Activated CD4-positive, alpha-beta T cell treated with anti-CD3 and anti-CD28 coated beads for 48 hours (primary cell): ENCODE measurements at places on chromosomes 1 and 21.
A peak's percentile ranks its signal among the peaks of the same experiment; 100 is the strongest.

DNA sequence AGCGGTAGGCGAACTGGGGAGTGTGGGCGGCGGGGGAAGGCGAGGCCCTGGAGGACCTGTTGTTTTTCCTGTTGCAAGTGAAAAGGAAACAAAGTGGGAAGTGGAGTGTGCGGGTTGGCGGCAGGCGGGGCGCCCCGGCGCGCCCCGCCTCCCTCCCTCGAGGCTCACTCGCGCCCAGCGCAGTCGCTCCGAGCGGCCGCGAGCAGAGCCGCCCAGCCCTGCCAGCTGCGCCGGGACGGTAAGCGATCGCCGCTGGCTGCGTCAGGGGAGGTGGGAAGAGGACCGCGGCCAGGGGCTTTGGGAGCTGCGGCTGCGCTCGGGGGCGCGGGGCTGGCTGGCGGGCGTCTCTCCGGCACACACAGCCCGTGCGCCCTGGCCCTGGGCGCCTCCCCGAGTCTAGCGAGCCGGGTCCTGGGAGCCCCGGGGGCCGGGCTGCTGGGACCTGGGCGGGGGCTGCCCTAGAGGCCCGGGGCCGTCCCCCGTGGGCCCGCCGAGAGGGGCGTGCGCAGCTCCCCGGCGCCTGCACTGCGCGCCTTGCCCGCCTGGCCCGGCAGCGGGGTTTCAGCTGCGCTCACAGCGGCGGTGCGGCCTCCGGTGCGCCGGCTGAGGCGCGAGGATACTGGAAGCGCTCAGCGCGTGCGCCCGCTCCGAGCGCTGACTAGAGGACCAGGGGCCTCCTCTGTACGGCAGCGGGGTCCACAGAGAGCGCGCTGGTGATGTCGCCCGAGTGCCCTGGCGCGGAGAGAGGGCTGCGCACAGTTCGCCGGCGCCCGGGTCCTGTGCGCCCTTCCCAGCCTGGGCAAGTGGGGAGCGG, at the start of gene PIK3CD:
PIK3CD (plus strand) TSS at position 167 of the 814 bp plus-strand sequence. CDS start 58,725 bp downstream, outside the sequence.
- DNase-seq, result peak; percentile 61

GRCh38 chr1:151024540-151025146, 11.7 kb upstream of the BNIPL start:
- peak; percentile 88 for DNase-seq

DNA sequence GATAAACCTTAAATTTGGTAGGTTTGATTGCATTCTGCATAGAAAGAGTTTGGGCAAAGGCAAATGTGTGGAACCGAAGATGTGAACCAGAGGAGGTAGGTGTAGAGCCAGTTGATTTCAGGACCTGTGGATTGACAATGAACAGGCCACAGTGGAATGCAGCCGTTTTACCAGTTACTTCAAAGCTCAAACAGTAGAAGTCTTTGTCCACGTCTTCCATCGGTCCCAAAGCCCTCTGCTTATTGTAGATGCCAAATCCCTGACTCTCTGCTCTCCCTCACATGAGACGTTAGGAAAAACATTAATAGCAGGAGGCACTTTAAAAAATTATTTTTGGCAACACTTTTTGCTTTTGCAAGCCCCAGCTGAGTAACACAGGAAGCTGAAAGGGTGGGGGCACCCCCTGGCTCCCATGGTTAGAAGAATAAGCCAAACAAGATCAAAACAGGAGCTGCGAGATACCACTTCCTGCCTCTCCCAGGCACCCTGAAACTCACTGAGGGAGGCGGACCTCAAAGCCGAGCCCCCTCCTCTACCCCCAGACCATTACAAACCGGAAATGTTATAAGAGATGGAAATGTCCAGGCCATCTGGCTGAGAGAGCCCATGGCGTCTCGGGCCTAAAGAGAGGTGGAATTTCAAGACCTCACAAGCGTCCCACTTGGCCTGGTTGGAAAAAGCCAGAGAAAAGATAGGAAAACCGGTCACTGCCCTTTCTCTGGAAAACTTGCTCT, 13.5 kb downstream of the TRAF3IP3 start:
- DNase-seq, result peak; percentile 84

- DNase-seq, result no peak
These were observed 351.5 kb downstream of the PLPP3 start for GRCh38 chr1:56227886-56228285.

DNA sequence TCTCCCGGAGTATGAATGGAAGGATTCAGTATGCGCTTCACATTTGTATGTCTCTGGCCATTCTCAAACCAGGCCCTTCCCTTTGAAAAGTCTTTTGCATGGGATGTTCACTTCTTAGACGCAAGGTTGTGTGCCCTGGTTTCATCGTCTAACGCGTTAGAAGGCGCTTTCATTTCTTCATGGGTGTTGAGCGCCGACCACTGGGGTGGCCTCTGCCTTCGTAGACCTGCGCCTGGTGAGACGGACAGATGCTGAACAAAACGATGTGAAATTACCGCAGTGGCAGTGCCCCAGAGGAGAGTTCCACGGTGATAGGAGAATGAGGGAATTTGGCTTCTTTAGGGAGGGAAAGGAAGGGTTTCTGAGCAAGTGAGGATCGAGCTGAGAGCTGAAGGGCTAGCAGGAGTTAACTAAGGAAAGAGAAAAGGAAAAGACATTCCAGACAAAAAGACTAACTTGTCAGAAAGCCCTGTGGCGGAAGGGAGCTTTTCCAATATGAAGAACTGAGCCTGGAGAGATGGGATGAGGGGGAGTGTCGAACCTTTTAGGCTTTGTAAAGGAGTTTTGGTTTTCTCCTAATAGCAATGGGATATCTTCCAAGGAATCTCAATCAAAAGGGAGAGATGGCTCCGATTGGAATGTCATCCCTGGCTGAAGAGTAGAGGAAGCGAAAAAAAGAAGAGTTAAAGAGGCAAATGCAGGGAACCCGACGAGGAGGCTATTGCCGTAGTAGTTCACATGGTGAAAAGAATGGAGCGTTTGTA, 951 bp downstream of the GGPS1 start:
- peak; percentile 59 for DNase-seq

- peak; percentile 70 for DNase-seq
These were observed 88.3 kb upstream of the SGIP1 start for GRCh38 chr1:66445492-66446181.

GRCh38 chr1:183578856-183579255, 11.4 kb downstream of the NCF2 start:
- DNase-seq, result no peak

GRCh38 chr1:171254859-171255258, 6.6 kb downstream of the FMO1 start:
- DNase-seq, result no peak

- DNase-seq, result no peak
These were observed 46.7 kb upstream of the CAMK1G start for GRCh38 chr1:209536843-209537242.
